NCI-H526 (cell line): ENCODE measurements at places on chromosomes 3 and 15.

- peak; percentile 92 for DNase-seq
Observed at GRCh38 chr15:31280046-31280830, 46.4 kb upstream of the KLF13 start.

DNA sequence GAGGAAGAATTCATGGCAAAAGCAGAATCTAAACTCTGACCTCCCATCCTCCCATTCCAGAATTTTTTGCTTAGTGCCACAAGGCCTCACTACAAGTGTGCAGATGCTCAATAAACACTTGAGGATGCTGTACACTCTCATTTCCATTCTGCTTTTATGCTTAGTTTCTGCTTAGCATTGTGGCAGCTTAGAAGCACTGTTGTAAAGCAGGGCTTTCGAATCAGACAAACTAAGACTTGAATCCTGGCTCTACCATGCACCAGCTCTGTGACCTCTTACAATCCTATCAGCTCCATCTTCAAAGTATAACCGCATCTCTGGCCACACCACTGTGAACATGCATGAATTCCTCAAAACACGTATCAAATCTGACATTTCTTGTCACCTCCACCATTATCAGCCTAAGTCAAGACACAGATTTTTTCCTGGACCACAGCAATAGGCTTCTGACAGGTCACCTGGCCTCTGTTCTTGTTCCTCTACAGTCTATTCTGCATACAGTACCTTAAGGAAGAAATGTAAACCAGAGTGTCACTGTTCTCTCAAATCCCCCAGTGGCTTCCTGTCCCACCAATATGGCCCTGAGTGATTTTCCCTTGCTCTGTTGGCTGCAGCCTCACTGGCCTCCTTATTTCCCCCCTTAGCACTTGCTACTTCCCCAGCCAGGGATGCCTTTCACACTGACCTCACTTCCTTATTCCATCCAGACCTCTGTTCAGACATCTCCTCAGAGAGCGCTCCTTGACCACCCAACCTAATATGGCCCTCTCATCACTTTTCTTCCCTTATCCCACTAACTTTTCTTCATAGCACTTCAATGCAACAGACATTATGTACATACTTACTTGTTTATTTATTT, 8.1 kb upstream of the PHC3 start:
- no peak for DNase-seq

GRCh38 chr3:17182166-17182565, 297.4 kb downstream of the PLCL2 start:
- DNase-seq, result no peak

DNA sequence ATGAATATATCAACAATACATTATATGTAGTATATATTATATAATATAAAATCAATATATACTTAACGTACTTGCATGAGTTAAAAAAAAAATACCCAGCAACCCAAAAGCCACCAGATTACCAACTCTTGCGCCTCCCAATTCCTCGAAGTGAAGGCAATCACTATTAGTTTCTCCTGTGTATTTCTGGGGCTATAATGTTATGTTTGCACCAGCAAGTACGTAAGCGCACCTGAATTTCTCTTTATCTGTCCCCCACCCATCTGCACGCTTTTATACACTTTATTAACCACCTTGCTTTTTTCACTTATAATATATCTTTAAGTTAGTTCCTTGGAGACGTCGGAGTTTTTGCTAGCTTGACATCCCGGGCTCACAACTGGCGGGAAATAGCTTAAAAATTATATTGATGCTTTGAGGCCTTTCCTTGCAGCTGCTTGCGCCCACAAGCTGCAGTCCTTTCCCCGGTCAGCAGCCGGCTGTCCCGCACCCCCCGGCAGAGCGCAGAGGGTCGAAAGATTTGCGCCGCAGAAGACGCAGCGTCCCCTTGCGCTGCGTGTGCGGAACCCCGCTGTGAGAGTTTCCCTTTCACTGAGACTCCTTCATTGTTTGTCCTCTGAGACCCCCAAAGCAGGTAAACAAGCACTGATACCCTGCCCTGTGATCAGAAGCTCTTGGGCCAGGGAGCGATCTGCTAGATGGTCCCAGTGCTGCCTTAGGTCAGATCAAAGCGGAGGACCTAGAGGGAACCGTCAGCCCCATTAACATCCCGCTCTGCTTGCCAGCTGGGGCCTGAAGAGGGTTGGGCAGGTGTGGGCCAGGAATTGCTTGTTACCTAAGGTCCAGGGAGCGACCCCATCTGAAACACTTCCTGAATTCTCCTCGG, 8.9 kb upstream of the EOMES start:
- no peak for DNase-seq

GRCh38 chr15:32738666-32739065, 20.9 kb downstream of the GREM1 start:
- no peak for DNase-seq

- peak; percentile 42 for DNase-seq
Observed at GRCh38 chr3:41405466-41405865, 206.2 kb downstream of the CTNNB1 start.

GRCh38 chr15:57637846-57638245, 46.1 kb downstream of the MYZAP start:
- no peak for DNase-seq
